ENCODE measurements at places on chromosomes 5 and 9. TPM values are rescaled to one million over a fixed set of nuclear protein-coding genes. Genes with fewer than 3 reads are reported as not detected.

DNA sequence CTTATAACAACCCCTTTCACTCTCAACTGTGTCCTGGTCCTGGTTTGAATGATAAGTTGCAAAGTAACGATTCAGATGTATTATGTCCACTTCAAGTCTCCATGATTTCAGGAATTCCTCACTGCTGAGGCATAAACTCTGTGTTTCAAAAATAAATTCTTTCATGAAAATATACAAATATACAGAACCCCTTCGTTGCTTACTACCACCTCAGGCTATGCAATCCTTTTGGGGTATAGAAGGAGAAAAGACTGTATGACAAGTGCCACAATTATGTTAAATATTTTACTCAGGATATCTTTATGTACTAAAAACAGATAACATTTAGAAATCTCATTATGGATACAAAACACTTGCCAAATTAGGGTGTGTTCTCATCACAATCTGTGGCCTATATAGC lies 190.7 kb downstream of the KCTD16 start:
- DNase-seq = no peak

DNA sequence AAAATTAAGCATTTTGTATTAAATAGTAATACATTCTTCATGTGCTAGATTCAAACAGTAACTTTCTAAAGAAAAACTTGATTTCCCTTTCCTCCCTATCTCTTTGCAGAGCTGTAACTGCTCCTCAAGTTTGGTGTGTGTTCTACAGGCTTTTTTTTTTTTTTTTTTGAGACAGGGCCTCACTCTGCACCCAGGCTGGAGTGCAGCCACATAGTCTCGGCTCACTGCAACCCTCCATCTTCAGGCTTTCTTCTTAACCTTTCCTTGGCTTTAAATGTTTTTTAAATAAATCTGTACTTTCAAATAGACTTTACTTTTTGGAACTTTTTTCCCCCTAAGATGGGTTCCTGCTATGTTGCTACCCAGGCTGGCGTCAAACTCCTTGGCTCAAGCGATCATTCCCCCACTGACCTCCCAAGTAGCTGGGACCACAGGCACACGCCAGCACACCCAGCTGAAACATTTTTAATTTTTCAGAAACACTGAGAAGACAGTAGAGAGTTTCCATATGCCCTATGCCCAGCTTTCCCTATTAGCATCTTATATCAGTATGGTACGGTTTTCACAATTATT lies 9.1 kb downstream of the NDFIP1 start:
- DNase-seq = no peak

DNA sequence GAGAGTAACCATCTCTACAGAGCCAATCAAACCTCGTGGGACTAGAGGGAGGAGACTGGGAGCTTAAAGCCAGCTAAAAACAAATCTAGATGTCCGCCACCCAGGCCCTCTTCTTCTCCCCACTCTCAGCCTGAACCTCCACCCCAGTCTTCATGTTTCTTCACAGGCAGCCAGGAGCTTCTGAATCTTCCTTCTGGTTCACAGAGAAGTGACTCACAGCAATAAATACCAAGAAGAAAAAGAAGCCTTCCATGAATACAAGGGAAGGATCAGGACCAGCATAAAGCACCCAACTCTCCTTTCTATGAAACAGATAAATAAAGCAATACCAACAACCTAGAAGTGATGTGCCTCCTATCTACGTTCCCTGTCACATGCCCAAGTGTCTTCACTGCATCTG lies 103.3 kb upstream of the SLIT3 start:
- no peak for DNase-seq

DNA sequence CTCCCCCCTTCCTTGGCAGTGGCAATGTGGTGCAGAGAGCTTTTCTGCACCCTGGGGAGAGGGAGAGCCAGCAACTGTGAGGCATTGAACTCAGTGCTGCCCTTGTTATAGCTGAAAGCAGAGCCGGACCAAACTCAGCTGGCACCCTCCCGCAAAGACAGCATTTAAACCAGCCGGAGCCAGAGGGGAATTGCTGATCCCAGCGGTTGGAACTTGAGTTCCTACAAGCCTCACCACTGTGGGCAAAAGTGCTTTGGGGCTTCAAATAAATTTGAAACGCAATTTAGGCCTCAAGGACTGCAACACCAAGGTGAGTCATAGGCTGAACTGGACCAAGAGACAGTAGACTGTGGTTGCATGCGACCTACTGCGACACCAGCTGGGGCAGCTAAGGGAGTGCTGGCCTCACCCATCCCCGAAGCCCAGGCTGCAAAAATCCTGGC lies 207.6 kb upstream of the CDKN2B start:
- DNase-seq = no peak

- no peak for DNase-seq
Measured at GRCh38 chr5:128974567-128974966, 9.3 kb downstream of the SLC27A6 start.

DNA sequence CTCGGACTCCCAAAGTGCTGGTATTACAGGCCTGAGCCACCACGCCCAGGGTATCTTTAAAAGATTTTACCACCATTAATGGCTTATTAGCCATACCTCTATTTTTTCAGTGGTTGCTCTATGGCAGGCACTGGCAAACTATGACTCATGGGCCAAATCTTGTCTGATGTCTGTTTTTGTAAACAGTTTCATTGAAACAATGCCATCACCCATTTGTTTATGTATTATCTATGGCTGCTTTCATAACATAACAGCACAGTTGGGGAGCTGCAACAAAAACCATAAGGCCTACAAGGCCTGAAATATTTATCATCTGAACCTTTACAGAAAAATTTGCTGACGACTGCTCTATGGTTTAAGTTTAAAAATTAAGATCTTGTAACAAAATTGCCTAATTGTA lies 66.8 kb downstream of the SLC38A9 start:
- DNase-seq = no peak

GRCh38 chr9:18297056-18297841 lies 176.7 kb upstream of the ADAMTSL1 start:
- DNase-seq = peak; percentile 56

DNA sequence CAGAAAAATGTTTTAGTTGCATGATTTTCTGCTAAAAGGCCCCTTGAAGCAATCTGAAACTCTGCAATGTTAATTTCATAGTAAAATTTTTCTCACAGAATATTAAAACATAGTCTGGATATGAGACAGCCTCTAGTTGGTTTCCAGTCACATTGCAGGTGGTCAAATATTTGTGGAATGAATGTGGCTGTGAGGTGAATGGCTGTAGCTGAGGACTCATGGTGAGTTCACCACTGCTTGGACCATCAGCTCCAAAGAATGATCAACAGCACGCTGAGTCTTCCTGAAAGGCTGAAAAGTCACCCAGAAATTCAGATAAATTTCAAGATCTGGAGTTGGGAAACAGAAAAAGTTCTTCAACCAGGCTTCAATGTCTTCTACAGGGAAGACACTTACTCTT lies 79.8 kb downstream of the MAT2B start:
- no peak for DNase-seq

DNA sequence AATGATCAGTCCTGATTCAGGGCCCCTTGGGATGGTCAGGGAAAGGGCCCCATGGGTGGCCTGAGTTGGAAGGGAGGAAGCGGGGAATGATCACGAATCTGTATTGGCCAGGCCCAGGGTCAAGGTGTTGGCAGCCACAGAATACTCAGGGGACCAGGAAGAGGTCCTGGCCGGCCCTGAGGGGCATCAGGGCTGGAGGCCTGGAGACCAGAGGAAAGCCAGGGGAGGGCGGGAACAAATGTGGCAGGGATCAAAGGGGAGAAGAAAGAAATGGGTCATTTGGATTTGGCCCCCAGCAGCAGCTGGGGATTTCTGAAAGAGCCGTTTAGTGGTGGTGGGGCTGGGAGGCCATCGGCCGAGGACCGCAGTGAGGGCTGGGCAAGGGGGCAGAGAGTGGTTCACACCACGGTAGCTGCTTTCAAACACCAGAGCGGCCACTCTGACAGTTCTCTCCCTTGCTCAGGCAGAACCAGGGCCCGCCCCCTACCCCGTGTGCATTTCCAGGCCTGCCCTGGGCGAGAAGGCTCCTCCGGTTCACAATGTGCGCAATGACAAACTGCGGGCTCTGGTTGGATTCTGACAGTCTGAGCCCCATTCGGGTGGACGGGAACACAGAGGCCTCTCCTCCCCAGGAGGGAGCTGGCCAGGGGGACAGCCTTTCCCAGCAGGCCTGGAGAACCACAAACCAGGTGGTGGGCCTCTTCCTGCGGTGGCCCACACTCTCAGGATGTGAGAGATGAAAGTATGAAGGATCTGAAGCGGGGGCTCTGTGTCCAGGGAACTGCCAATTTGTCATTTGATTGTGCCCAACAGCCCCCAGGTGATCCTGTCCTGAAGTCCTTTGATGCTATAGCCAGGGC lies 220.3 kb upstream of the IER5L start:
- no peak for DNase-seq

GRCh38 chr9:129853614-129854013 lies 18.4 kb downstream of the USP20 start:
- DNase-seq = no peak

- no peak for DNase-seq
Measured at GRCh38 chr5:139743001-139743771, 52.4 kb upstream of the PSD2 start.

GRCh38 chr9:127644146-127644827 lies 32.2 kb downstream of the STXBP1 start:
- no peak for DNase-seq

GRCh38 chr5:39055768-39056398 lies 18.3 kb downstream of the RICTOR start:
- no peak for DNase-seq

- DNase-seq = no peak
Measured at GRCh38 chr5:104266161-104266560, 703.6 kb upstream of the NUDT12 start.

DNA sequence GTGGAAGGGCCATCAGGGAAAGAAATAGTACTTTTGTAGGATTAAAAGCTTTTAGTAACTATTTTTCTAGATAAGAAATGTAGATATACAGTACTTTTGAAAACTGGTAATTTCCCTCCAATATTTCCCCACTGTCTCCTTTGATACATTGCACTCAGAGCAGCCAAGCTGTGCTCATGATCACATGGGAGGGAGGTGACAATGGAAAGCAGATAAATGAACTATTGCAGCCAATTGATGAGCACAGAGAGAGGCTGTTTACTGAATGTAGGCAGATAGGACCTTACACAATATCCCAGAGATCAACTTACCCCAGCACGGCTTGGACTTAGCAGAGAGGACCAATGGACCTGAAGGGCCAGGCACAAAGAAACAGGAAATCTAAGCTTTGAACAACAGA lies 178.0 kb upstream of the NREP start:
- no peak for DNase-seq

GRCh38 chr9:118148990-118149389 lies 444.8 kb downstream of the TLR4 start:
- DNase-seq = no peak

Gene PAPPA
- total RNA-seq = 0.17 TPM

Gene RAD1
- 39.5 TPM for total RNA-seq

Gene GAPT
- total RNA-seq = not detected

Gene PCDHB2
- 26.3 TPM for total RNA-seq

Gene DOCK8
- total RNA-seq = 2.3 TPM

Gene RASEF
- total RNA-seq = 1.9 TPM

Gene IFNB1
- not detected for total RNA-seq

Gene ALAD
- total RNA-seq = 13.2 TPM

Gene ENHO
- total RNA-seq = 11.3 TPM

Gene PCDHGB5
- 3.8 TPM for total RNA-seq

Gene MOB3B
- 9.8 TPM for total RNA-seq

Gene ARHGEF39
- total RNA-seq = 21.6 TPM

Gene BASP1
- total RNA-seq = 188 TPM
